ENCODE measurements at places on chromosomes 2 and 18.

- DNase-seq: no peak
These were observed 9.1 kb downstream of the ARHGAP15 start for GRCh38 chr2:143138292-143138691.

- DNase-seq: no peak
These were observed 4.7 kb upstream of the ITSN2 start for GRCh38 chr2:24365051-24365450.

DNA sequence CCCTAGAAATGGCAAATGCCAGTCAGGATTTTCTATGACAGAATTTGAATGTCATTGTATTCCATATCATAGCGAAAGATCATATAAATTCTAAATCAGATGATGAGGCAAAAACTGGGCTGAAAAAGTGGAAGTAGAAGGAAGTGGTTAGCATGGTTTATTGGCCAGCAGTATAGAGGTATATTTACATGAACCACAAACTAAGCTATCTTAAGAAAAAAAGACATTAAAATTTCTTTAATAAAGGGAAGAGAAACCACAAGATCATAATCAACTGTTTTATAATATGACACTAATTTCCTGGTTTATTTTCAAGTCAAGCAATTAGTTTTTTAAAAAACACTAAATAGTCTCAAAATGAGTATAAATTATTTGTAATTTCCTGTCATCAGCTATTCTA lies 123.2 kb upstream of the LRP1B start:
- no peak for DNase-seq

GRCh38 chr2:181787310-181788048 lies 104.1 kb upstream of the ITPRID2 start:
- no peak for DNase-seq

DNA sequence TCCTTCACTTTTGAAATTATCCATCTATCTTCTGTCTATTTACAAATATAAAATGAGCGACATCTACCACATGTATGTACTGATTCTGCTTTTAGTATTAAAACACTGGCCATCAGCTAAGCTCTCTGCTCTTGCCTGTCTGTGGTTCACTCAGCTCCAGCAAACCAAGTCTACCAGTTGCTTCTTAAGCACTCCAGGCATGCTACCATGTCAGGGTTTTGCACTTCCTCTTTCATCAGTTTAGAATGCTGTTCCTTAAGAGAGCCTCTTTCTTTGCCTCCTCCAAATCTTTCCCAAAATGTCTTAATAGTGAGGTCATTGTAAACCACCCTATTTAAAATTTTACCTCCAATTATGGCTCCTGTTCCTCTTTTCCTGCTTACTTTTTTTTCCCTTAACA lies 59.5 kb downstream of the SCN3A start:
- no peak for DNase-seq

DNA sequence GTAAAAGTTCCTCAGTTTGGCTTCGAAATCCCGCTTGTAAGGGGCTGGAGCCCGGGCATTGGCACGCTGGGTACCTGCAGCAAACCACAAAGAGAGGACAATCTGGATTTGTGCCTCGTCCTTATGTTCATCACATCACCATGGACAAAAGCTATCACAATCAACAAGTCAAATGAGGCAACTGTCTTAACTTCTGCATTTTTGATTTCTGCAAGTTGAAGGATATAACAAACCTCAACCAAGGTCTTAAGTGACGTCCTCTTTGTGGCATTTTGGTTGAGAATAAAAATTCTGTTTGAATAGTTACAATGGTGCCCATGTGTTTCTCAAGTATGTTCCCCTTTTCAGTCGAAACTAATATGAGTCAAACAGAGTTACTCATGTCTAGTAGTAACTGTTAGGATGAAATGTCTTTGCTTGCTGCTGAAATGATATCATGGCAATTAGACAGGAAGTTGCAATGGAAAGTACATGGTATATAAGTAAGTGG lies 70.8 kb upstream of the STK17B start:
- DNase-seq: no peak

DNA sequence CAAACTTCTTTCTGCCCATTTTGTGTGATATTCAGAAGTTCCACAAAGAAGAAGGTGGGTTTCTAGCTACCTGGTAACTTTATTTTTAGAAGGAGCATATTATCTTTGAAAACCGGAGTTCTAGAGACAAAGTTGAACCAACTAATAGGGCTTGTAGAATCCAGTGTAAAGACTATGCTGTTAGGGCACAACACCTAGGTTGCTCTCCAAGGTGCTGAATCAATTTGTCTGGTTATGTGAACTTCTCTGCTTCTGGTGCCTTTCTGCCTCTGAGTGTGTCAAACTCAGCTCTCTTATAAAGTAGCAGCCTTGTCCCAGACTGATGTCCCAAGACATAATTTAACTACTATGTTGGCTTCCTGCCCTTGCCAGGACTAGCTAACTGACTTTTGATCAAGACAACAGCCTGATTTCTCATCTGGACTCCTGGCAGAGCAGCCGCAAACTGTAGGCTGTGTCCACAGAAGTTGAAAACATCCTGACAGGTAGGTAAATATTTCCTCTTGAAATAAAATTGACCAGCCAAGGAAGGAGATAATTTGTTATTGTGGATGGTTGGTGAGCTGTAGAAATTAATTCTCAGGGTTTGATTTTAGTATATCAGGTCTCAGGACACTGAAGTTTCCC lies 119.4 kb downstream of the CYRIA start:
- DNase-seq: no peak

DNA sequence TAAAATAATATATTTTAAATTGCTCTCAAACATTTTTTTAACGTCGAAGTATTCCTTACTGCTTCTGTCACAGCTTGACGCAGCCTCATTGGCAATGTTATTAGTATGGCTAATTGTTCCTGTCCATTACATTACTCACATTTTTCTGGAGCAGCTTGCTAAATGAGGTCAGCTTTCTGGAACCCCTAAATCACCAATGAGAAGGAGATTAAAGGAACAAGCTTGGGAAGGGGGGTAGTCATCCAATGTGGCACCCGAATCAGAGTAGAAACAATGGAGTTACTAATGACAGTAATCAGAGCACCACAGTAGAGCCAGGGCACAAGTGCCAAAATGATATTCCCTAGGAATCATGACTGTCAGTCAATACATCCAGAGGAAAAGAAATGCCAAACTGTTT lies 5.1 kb downstream of the NEUROD1 start:
- DNase-seq: no peak

GRCh38 chr2:220930271-220931076 lies 641.6 kb downstream of the EPHA4 start:
- no peak for DNase-seq

- no peak for DNase-seq
These were observed 512.0 kb downstream of the METTL4 start for GRCh38 chr18:2059336-2059735.
